NCI-H1417 treated with DMSO at 0.1 percent for 48 hours (cell line): ENCODE measurements at places on chromosomes 11 and 22.

GRCh38 chr11:133265530-133266035, 266.7 kb downstream of the OPCML start:
- no peak for DNase-seq

GRCh38 chr11:68135161-68135560, 14.0 kb upstream of the CHKA start:
- no peak for DNase-seq

DNA sequence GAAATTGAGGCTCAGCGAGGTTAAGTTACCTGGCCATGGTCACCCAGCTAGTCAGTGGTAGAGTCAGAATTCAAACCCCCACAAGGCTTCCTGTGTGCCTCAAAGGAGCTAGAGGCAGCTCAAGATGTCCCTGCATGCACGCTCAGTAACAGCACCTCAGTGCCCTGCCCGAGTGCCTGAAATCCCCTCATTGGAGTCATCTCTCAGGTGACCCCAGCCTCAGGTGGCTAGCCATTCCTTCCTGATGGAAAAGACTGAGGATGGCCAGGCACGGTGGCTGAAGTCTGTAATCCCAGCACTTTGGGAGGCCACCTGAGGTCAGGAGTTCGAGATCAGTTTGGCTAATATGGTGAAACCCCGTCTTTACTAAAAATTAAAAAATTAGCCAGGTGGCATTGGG, 36.9 kb downstream of the LIF start:
- no peak for DNase-seq

DNA sequence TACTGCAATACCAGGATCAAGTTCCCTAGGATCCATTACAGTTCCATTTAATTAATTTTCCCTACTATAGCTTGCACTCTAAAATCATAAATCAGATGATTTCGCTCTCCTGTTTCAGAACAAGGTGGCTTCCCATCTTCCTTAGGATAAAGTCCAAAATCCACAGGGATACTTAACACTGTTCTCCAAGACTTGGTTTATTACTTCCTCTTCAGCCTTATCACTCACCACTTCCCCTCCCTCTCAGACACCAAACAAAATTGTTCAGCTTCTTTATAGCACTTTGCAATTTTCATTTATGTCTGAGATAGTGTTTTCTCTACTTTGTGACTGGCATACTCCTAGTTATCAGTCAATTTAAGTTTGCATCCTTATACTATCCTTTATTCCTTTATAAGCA, 124.6 kb downstream of the GRIA4 start:
- DNase-seq: no peak

- DNase-seq: no peak
Observed at GRCh38 chr22:45877651-45878050, 99.3 kb downstream of the WNT7B start.

DNA sequence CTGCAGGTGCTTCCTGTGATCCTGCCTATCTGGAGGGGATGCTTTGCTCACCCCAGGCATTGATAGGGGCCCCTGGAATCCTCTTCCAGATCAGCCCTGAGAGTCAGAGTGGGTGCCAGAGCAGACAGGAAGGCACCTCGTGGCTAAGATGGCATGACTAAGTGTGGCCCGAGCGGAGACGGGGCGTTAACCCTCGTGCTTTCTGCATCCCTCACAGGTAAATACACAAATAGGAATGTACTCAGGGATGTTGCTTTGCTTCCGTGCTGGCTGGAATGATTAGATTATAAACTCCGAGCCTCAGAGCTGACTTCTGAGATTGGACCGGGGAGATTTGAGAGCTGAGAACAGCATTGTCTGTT, 312.7 kb upstream of the B3GAT1 start:
- DNase-seq: no peak

DNA sequence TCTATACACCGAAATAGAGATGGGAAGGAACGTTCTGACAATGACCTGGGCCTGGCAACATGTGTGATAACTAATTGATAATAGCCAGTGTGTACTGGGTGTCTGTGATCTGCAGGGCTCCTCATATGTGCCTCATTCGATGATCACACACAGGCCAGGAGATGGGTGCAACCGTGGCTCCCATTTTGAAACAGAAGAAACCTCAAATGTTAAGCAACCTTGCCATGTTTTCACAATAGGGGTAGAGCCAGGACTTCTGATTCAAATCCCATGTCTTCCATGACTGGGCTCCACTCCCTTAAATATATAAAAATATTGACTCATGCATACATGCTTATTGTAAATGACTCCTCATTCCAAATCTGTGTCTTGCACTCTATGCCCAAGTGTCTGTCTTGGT, 11.1 kb downstream of the APOL3 start:
- no peak for DNase-seq

DNA sequence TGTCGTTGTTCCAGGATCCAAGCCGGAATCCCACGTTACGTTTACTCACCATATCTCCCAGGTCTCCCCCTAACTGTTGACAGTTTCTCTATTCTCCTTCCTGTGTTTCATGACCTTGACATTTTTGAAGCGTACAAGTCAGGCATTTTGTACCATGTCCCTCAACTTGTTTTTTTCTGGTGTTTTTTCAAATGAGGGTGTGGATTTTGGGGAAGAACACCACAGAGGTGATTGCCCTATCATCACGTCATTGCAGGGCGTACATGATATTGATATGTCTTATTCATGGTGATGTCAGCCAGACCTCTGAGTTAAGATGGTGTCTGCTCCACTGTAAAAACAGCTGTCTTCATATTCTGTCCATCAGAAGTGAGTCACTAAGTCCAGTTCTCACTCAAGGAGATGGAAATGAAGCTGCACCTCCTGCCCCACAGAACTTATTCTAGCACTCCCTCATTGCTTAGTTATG, 28.3 kb upstream of the SOX10 start:
- DNase-seq: no peak
